ENCODE measurements at places on chromosomes 13 and 19.

- DNase-seq = no peak
These were observed at the start of gene LGALS7B for GRCh38 chr19:38788478-38789243. LGALS7B (plus strand) TSS chr19:38789200; CDS start chr19:38789227, 27 bp downstream.

DNA sequence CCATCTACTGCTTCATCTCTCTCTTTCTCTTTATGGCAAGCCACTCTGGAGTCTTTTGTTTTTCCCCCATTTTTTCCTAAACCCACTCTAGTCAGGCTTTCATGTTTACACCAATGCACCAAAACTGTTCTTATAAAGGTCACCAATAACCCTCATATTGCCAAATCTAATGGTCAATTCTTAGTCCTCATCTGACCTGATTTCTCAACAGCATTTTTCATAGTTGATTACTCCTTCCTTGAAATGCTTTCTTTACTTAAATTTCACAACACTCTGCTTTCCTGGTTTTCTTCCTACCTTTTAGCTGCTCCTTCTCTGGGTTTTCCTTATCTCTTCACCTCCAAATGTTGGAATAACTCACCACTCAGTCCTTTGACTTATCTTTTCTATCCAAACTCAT is 47.9 kb downstream of the MICU2 start:
- DNase-seq = no peak

DNA sequence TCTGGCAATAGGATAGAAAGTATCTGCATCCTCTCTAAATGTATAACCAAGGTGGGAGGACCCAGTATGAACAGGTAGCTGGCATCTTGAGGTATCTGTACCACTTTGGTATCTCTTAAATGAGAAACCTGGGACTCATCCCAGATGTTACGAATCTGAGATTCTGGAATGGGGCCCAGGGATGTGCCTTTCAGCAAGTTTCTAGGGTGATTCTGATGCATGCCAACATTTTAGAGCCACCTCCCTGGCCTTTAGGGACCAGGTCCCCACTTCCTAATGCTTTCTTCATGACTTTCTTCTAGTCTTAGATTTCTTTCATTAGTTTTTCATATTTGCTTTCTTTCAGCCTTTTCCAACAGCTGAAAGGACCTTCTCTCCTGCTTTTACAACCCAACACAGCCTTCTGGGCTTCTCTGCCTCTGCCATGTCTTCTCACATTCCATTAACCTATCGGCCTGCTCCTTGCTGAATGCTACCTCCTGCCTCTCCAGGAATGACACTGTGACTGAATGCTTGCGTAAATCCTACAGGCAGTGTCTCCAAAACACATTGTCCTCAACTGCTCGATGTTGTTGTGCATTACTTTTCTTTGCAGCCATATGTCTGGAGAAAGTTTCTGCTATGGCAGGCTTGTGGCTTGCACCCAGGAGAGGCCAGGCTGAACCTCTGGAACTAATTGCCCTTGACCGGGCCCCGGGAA is 284.0 kb downstream of the DNAJC15 start:
- DNase-seq = no peak

DNA sequence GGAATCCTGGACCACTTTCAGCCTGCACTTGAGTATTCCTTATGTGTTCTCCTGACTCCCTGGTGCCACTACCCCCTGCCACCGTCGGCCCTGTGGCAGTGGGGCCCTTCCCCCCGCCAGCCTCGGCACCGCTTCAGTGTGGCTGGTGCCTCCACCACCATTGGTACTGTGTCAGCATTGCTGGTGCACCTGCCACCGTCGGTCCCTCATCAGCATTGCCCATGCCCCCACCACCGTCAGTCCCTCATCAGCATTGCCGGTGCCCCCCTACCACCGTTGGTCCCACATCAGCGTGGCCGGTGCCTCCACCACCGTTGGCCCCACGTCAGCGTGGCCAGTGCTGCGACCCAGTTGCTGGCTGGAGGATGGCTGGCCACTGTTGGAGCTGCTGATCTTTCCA is 228.5 kb downstream of the TM9SF2 start:
- DNase-seq = no peak

- DNase-seq = no peak
These were observed 1247.6 kb downstream of the PCDH17 start for GRCh38 chr13:58879114-58879513.

DNA sequence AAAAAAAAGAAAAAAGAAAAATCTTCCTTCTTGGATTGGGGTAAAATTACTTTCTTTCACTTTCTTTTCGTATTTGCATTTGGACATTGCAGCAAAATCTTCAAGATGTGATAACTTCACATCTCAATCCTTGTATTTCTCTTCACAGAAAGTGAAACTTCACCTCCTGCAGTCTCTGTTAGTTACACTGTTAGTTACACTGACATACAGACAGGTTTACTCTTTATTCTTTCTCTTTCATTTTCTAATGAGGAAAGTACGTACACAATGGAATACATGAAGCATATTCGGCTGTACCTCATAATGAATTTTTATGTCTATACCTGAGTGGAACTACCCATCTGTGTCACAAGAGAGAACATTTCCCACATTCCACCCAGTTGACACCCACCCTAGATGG is 459.1 kb upstream of the GPC6 start:
- no peak for DNase-seq

DNA sequence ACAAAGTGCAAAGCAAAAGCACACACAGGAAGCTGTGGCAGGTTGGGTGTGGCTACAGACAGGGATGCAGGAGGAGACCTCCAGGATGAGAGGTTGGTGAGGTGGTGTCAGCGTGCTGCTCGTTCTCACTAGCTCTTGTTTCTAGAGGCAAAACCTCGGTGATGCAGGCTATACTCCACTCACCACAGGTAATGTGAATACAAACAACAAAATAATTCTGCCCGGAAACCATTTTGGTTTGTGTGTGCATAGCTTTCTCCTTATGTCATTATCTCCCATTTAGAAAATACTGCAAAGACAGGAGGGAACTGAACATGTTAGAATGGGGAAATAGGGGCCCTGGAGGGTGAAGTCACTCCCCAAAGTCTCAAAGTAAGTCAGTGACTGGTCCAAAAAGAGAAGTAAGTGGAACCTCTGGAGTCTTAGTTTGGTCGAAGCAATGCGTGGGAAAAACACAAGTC is 9.4 kb downstream of the LCP1 start:
- DNase-seq = no peak

DNA sequence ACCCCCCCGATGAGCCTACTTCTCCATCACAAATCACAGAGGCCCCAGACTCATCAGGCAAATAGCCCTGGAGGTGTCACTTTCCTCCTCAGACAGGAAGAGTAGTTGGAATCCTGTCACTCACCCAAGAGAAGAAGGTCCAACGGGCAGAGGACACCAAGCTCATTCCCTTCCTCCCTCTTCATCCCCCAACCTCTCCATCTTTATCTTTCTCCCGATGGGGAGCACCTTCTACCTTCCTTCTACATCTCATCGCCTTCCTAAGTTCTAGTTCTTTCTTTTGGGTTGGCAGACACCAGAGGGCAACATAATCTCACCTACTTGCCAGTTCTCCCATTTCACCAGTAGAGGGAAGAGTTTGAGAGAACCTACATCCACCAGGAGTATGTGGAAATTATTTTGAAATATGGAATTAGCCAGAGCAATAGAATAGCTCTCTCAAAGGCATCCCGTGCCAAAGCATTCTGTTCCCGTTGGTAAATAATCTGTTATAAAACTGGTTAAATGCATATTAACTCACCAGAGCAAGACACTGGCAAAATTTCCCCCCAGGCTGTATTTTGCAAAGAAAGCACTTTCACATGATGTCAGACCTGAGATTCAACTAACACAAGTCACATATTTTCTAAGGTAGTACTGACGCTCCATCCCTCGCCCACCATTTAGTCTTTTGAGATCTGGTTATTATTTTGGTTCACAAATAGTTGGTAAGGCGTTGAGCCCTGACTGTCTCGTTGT is 55.0 kb downstream of the ZIC5 start:
- DNase-seq = no peak

GRCh38 chr19:8373867-8374813 is 10.2 kb downstream of the ANGPTL4 start:
- no peak for DNase-seq

DNA sequence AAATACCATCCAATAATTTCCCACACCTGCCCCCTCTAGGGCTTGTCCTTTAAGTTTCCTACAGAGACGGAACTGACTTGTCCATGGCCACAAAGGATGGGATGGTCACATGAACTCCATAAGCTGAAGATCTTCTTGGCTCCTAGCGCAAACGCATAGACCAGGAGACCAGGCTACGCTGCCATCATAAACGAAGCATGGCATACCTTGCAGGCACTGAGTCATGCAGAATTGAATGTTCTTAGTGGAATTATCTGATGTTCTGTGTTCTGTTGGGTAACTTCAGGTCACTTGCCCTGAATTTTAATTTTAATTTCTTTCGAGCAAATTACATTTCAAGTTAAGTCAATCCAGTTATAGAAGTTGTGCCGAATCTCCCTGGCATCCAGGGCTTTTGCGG is 96.4 kb upstream of the STARD13 start:
- no peak for DNase-seq

DNA sequence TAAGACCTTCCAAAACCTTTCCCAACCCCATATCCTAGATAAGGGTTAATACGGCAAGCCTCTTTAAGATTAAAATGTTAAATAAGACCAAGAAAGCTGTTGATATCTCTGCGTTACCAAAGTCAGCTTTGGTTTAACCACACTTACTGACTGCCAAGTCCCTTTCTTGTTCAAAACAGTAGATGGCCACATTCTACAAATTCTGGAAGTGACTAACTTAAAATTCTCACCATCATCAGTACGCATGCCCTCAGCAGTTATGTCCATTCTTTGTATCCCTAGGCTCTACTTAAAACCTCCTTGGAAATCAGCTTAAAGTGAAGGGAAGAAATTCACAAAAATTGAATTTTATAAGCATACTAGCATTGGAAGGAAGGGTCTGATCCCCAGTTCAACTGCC is 23.6 kb downstream of the SOHLH2 start:
- no peak for DNase-seq

- no peak for DNase-seq
These were observed 101.9 kb downstream of the PTPRS start for GRCh38 chr19:5238700-5239099.

GRCh38 chr13:79531542-79532254 is 50.7 kb downstream of the NDFIP2 start:
- DNase-seq = no peak

GRCh38 chr19:3360421-3361383 is 5.7 kb upstream of the NFIC start:
- peak; percentile 80 for DNase-seq

DNA sequence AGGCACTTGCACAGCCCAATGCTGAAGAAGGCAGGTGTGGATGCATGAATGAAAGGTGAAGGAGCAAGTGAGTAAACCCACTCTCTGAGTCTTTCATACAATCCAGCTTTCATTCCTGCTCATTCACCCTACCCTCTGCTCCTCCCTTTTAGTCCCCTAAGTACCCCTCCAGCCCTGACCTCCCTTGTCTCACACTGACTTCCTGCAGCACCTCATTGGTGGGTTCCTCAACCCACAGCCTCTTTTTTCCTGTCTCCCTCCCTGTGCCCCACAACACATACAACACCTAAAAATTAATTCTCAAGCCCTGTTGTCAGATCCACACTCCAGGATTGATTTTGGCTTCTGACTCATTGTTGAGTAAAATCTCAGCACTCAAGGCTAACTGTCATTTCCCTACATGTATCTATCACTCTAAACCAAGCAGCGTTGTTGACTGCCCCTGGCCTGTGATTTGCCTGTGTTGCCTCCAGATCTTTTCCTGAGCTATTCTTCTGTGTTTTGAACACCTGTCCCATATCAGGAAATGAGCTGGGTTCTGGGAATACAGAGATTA is 177.3 kb upstream of the SERP2 start:
- DNase-seq = no peak
